SHP77 (cell line): ENCODE measurements at places on chromosomes 16 and 17.

DNA sequence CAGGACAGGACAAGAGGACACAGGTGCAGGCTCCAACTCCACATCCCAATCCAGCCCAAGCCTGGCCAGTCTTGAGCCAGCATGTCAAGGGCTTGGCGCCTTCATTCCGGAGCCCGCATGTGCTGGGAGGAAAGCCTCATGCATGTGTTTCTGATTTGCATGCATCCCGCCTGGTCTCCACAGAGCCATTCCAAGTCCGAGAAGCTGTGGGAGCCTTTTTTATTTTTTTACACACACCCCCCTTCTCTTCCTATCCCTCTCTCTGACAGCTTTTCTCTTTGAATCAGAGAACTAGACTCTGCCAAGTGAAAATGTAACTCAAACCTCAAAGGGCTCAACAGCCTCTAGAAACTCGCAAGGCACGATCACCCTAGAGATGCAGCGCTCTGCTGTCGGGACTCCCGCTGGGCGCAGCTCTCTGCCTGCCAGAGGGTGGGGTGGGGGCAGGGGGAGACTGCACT, 45.1 kb downstream of the NOG start:
- DNase-seq, result no peak

DNA sequence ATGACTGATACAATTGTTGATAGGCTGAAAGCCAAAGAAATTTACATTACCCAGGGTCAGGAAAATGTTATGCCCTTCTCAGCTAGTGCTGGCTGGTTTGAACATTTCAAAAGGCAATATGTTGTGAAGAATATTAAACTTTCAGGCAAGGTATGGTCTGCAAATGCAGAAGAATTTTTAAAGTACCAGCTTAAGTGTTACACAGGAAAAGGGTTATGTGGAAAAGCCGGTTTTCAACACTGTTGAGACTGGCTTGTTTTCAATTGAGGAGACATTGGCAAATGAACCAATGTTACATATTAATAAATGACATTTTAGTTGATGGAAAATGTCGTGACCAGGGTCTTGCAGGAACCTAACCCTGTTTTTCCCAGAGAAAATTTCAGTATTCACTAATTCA, 215.8 kb upstream of the TBX2 start:
- DNase-seq, result no peak

DNA sequence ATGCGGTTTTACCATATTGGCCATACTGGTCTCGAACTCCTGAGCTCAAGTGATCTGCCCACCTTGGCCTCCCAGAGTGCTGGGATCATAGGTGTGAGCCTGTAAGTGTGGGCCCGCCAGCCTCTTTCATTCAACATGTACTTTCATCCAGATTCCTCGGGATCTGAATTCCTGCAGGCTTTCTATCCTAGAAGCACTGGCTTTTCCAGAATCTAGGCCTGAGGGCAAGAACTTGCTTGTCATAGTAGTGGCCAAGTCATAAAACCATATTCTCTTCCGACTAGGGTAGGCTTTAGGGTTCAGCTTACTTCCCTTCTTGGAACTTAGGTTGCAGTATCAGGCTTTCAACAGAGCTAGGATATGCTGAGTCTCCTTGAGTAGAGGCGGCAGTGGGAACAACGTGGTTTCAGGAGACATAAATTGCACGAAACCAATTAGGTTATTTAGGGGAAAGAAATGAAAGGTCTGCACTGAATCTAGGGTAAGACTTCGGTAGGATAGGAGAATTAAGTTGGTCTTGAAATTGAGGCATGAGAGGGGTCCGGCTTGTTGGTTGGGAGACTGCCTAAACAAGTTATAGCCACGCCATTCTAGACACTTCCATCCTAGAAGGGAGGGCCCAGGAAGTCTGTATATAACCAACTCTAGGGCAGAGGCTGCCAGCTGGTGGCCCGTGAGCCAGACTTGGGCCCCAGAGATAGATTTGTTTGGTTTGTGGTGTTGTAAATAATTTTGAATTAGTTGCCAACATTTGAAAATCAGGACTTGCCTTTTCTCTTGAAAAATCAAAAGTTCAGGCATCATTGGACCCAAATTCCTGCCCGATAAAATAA, 15.6 kb downstream of the SLC7A6 start:
- no peak for DNase-seq

DNA sequence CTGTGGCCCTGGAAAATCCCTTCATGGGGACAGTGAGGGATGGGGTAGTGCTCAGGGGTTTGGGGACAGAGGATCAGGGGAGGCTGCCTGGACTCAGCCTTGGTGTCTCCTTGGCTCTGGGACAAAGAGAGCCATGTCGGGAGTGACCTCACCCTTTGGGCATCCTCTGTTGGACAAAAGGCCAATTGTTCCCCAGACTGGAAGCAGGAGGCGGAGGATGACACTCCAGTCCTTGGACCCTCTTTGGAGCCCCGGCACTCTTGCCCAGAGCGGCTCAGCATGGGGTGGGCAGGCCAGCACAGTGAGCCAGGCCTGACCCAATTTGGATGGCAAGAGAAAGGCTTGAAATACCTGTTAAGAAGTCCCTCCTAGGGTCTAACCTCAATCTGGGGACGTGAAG, 39.4 kb upstream of the PHB1 start:
- no peak for DNase-seq

DNA sequence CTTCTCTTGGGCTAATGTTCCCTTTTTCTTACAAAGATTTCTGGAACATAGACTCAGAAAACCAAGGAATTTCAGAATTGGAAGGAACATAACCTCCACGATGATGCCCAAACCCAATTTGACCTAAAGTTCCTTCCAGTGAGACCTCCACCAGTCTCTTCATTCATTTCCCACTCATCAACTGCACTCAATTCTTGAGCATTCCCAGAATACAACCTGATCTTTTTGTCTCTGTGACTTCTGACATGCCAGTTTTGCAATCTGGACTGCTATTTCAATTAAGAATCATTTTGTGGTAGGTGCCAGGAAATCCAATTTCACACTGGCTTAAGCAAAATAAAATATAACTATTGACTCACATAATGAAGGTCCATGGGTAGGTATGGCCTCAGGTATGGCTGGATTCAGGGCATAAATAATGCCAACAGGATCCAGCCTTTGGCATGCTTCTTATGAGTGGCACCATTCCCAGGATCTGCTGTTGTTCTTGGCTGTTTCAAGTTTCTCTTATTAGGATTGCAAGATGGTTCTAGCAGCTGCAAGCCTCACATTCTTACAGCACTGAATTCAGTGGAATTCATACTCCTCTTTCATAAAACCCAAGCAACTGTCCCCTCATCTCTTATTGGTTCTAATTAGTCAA, 184.3 kb downstream of the HS3ST4 start:
- no peak for DNase-seq

DNA sequence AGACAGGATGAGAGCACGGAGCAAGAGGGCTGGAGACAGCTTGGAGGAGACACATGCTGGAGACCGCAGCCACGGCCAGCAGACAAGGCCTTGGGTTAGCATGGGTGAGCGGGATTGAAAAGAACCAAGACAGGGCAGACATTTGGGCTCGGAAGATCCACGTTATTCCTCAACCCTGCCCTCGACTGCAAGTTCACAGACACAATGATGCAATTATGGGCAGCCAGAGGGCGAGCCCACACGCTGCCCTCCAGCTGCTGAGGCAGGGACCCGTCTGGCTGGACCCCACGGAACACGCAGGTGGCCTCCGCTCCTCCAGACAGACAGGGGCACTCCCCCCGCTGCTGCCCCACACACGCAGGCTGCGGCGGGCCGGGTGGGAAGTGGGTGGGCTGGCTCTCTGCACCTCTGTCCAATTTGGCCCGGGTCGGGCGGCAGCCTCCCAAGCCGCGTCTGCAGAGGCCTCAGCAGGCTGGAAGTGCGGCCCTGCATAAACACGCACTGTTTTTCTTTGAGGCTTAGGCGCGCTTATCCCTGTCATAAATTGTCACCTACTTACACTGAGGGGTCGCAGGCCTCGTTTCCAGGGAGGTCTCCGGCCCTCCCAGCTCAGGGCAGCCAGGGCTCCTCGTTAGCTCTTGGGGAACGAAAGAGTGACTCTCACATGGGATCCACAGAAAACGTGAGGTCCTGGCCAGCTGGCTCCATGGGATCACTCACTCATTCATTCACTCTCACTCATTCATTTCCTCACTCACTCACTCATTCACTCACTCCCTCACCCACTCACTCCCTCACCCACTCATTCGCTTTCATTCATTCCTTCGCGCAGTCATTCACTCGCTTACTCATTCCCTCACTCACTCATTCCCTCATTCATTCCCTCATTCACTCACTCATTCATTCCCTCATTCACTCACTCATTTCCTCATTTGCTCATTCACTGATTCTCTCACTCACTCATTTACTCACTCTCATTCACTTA, 303.9 kb downstream of the C16orf95 start:
- DNase-seq, result no peak

DNA sequence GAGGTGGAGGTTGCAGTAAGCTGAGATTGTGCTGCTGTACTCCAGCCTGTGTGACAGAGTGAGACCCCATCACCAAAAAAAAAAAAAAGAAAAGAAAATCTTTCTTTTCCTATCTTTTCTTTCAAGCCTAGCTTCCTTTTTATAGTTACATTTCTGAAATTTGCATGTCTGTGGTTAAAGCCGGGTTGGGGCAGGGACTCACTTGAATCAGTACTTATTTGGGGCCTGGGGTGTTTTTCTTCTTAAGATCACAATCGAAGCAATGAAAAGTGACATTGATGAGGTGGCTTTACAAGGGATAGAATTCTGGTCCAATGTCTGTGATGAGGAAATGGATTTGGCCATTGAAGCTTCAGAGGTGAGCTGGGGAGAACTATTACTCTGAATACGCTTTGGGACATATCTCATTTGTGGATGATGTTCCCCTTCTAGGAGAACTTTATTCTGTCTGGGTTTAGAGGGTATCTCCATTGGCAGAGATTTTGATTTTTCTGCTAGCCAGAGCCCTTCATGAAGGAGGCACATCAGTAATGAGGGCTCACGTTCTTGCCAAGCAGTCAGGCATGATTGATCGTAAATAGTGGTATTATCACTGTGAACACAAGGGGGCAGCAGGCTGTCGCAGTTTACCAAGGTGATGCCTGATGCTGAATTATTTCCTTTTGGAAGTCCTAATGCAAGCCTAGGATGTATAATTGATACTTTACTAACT, 14.3 kb downstream of the KPNB1 start:
- peak; percentile 35 for DNase-seq
